ENCODE measurements at places on chromosomes 1 and 21.
A peak's percentile ranks its signal among the peaks of the same experiment; 100 is the strongest.

DNA sequence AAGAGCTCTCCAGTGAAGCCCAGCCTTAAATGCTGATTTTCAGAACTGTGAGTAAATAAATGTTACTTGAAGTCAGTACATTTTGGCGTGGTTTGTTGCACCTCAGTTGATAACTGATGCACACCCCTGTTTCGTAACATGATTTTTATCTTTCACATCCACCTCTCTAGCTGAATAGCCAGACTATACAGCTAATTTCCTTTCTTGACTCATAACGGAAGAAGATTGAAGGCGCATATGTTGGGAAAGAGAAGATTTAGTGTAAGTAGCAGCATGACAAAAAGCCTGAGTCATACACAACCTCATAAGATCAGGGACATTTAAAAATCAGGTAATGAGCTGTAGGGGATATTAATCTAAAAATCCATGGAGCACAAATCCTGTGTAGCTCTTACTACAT is 716.2 kb upstream of the ZP4 start:
- no peak for DNase-seq

DNA sequence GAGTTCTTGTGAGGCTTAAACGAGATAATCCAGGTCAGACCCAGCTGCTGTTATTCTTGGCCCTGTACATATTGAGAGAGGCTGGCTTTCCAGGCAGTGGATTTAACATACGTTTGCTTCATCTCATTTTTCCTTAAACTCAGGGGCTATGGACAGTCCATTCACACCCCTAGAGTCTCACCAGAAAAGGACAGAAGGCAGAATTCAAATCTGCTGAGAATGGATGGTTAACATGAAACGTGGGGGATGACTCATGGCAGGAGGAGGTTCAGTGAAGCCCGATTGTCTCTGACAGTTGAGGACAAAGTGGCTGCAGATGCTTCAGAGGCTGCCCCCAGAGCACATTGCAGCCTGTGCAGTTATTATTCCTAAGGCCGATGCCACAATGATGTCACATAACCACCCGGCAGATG is 39.5 kb downstream of the TGFB2 start:
- DNase-seq: no peak

DNA sequence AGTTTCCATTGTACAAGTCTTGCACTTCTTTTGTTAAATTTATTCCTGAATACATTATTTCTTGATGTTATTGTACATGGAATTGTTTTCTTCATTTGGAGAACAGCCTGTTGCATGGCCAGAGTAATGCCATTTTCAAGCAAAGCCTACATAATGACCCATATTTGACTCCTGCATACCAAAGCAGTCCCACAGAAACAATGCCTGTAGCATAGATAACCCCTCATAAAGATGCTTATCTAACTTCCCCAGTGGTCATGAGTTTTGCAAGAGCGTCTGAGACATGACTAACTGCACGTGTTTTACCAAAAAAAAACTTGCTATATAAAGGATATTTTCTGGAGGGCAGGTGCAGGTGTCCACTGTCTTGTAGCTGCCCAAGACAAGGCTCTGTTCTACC is 30.3 kb upstream of the RLF start:
- DNase-seq: no peak

DNA sequence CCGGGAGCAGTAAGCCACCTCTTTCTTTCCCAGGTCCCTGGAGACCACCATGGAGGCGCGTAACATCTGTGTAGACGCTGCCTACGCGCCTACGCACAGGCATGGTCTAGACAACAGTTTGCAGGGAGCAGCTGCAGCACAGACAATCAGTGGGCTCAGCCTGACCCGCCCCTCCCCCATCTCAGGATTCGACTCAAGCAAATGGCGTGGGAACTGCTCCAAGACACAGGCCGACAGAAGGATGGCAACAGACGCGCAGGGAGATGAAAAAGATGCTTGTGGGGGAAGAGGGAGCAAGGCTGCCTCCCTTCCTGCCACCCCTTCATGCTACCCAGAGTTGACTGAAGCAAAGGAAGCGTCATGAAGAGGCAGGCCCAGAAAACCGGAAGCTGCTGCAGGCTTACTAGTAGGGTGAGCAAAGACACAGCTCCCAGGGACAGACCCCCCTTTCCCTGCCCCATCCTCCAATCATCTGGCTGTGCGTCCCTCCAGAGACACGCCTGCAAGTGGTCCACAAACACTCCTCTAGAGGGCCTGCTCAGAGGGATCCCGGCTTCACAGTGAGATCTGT is 19.5 kb downstream of the STK40 start:
- DNase-seq: peak; percentile 74

- peak; percentile 71 for DNase-seq
Observed at GRCh38 chr1:48793863-48794262, 17.2 kb upstream of the BEND5 start.

DNA sequence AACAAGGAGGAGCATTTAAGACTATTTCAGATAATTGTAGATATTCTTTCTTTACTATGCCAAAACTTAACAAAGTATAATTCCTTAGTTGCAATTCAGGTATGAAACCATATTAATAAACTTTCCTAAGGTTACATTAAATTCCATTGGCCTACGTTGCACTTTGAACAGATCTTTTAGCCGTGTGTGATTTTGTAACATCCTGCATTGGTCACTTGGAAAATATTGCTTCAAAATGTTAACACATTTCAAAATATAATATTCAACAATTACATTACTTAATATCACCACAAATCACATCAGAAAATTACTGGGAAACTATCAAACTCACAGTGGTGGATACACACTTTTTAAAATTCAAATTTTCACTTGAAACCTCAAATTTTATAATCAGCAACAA is 20.2 kb downstream of the ETS2 start:
- DNase-seq: no peak

DNA sequence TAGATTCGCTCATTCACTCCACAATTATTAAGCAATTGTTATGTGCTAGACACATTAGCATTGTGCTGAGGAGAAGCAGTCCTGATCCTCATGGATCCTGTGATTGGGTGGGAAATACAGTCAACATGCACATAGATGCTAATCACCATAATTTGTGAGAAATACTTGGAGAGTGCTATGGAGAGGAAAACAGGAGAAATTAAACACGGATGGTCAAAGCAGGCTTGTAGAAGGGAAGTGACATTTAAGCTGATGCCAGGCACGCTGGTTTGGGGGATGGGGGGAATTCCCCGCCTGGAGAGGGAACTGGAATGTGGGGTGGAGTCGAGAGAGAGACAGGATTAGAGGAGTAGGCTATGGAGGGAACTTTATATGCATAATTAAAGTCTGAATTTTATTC is 52.2 kb upstream of the L1TD1 start:
- DNase-seq: no peak

DNA sequence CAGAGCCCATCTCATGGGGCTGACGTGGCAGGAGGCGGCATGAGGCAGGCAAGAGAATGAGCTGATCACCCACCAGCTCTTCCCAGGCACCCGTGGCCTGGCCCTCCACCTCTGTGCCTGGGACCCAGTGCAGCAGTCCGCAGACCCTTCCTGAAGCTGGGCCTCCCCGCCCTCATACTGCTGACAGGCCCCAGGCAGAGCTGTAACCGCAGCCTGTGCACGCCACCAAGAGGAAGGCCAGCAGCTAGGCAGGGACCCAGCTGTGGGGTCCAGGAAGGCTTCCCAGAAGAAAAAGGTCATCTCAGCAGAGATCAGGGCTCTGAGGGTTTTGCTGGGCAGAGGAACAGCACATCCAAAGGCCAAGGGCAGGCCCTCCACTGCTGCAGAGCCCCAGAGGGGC is 9.8 kb upstream of the MTFR1L start:
- DNase-seq: no peak

- no peak for DNase-seq
Observed at GRCh38 chr1:206495493-206496046, 11.8 kb upstream of the RASSF5 start.

DNA sequence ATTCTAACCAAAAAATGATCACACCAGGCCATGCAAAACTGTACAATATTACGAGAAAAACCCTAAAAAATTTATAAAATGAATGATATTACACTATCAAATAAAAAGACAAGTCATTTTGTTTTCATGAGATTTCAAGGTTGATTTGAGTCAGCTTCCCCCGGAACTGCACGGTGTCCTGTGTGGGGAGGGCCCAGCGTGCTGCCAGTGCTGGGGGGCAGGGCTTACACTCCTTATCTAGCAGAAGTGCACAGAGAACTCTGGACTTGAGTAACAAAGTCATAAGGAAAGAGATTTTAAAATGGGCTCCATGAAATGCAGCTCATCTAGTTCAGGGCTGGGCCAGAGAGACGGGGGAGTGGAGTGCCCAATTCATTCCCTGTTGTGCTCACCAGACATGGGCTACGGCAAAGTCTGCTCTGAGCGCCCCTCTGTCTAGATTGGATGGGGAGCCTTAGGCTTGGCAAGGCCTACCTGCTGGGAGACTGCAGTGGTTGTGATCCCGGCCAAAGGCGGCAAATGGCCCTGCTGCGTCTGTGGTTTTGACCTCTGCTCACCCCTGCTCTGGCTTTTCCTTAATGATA is 50.1 kb downstream of the COQ8A start:
- DNase-seq: peak; percentile 35

DNA sequence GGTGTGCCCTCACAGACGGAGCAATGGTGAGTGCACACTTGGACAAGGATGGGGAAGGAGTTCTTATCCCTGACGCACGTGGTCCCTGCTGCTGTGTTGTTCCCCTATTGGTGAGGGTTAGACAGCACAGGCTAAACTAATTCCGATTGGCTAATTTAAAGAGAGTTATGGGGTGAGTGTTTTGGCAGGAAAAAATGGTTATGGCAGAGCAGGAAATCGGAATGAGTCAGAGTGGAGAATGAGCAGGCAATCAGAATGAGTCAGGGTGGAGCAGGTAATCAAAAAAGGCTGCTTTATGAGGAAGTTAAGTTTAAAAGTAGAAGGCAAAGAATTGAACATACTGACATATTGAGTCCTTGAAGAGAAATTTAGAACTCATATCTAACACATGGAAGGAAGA is 100.5 kb downstream of the NGF start:
- no peak for DNase-seq

- DNase-seq: no peak
Observed at GRCh38 chr1:243598433-243598832, 251.6 kb downstream of the AKT3 start.

DNA sequence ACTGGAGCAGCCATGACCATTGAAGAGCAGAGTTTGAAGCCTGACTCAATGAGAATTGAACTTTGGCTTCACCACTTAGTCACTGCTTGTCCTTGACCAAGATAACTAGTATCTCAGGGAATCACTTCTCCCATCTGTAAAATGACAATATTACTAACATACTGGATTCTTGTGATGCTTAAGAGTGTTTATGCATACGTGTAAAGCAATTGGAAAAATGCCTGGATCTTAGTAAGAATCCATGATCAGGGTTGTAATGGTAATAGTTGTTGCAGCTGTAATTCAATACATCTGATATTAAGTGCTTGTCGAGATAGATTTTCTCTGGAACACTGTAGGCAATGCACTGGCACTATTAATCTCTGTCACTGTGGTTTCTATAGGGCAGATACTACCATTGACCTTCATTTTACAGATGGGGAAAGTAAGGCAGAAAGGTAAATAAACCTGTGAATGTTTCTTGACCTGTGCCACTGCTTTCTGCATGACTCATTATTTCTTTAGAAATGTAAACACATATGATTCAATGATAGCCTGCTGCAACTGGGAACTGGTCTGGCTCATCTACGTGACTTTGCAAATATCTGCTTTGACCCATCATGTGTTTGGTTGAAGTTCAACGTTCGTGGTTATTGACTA is 662.5 kb downstream of the PLA2G4A start:
- no peak for DNase-seq

- DNase-seq: no peak
Observed at GRCh38 chr1:57279909-57280666, 143.8 kb downstream of the DAB1 start.

GRCh38 chr1:59223198-59223597 is 73.7 kb upstream of the FGGY start:
- no peak for DNase-seq

DNA sequence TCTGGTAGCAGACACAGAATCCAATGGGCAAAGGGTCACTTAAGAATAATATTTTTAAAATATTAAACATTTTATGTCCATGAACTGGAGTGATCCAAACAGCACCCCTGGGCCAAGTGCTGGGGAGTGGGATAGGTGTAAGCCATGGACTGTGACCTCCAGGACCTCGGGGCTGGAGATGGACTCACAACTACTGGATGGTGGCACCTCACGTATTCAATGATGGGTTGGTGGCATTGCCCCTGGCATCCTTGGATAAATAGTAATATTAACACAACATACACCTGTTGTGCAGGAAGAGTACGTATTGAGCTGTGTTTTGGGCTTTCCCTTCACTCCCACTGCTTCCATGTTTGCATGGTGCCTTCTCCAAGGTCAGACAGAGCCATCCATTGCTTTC is 39.3 kb upstream of the TENT5C start:
- DNase-seq: no peak

GRCh38 chr1:33815061-33815460 is 48.8 kb upstream of the HMGB4 start:
- DNase-seq: no peak

DNA sequence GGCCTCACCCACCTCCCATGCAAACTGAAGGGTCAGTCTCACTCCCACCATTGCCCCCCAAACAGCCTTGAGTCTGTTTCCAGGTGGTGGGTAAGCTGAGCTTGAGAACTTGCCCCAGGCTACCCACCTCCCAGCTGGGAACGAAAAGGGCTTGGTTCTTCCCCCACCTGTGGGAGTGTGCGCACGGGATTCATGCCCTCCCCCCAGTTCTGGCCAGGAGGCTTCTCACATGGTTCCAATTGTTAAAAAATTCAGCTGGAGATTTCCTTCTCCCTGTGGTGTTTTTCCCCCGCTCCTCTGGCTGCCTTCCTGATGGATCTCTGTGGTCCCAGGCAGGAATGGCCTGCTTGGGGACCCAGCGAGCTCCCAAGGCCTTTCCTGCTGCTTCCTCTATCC is 81.8 kb upstream of the C21orf91 start:
- DNase-seq: no peak

GRCh38 chr1:166814611-166815010 is 24.7 kb upstream of the POGK start:
- DNase-seq: no peak

- no peak for DNase-seq
Observed at GRCh38 chr1:201183209-201183608, 7.4 kb upstream of the IGFN1 start.

DNA sequence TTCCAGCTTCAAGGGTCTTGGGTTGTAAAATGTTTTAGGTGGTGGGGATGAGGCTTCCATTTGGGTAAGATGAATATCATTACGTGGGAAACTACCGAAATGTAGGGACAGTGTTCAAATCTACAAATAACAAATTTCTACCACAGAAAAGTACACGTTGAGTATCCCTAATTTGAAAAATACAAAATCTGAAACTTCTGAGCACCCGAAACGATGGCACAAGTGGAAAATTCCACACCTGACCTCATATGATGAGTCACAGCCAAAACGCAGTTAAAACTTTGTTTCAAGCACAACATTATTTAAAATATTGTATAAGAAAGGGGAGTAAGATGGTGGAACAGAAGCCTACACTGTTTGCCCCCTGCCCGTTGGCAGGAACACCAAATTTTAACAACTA is 8.8 kb upstream of the HENMT1 start:
- DNase-seq: no peak
